ENCODE measurements at places on chromosomes 1 and 21.

DNA sequence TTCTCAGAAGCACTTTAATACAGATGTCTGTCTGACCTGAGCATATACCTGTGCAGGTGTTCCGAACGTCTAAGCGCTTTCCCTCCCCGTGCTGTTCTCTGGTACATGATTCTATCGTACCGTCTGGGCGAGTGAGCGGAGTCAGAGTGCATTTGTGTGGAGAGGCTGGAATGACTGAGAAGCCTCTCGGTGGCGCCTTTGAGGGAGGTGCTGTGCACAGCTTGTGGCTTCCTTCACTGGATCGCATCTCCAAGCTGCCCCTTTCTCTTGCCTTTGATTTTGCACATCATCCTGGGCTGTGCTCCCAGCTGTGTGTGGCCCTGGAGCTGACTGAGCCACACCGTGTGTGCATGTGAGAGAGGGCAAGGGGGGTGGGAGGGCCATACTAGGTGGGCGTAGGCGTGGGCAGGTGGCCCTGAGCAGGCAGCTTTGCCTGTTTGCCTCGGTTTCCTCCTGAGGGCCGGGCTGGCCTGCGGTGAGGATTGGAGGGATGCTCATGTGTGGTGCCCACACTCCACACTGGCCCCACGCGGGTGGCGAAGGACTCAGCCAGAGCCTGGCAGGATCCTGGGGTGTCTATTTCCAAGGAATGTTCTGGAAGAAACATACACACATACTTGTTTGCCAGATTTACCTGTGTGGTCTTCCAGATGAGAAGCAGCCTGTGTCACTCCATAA, 105.3 kb downstream of the ADARB1 start:
- no peak for DNase-seq

DNA sequence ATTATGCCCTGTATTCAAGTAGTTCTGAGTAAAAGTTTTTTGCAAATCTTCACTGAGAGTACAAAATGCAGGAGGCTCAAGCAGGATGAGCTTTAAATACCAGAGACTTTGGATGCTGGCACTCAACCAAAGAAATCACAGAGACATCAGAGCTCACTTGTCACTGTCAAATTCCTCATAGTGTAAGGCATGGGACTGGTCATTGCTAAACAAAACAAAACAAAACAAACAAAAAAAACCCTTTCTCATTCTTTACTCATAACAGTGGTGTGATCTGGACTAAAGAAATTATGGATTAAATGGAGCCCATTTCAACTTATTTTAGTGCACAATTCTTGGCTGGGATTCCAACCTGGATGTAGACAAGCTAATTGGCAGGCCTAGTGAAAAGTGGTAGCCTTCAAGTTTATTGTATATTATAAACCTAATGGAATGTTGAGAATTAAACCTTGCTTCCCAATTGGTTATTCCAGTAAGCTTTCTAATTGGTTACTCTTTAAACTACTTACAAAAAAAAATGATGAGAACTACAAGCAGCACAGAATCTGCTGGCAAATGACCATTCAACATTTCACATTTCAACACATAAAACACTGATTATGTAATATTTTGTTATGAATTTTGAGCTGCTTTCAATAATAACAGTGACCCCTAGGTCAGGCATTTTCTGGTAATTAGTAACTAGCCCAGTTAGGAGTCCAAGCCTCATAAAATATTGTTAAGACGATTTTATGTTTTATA, 30.6 kb upstream of the NEK7 start:
- DNase-seq, result peak; percentile 56

GRCh38 chr1:37755951-37756560, 8.9 kb downstream of the EPHA10 start:
- no peak for DNase-seq

DNA sequence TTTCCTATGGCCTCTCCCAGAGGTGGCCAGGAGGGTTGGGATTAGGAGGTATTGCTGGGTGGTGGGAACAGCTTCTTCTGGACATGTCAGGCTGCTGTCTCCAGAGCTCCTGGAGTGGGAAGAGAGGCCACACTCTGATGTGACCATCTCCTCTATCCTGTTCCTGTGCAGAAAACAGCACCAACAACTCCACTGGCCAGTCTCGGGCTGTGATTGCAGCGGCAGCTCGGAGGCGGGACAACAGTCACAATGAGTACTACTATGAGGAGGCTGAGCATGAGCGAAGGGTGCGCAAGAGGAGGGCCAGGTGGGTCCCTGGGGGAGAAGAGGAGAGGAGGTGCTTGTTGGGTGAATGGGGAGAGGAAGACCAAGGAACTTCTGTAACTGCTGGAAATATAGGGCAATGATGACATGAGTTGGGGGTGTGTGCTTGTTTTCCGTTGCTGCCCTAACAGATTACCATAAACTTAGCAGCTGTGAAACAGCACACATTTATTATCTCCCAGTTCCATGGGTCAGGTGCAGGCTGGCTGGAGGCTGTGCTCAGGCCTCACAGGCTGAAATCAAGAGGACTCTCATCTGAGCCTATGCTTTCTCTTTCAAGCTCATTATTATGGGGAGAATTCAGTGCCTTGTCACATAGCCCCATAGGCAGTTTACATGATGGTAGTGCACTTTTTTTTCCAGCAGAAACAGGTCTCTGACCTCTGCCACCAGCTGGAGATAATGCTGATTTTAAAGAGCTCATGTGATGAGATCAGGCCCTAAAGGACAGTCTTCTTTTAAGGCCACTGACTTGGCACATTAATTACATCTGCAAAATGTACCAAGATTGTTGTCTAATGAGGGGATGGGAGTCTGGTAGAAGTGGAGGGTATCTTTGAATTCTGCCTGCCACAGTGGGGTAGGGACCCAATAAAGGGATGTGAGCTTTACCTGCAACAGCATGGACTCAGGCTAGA, 20.8 kb downstream of the VANGL2 start:
- DNase-seq, result no peak

DNA sequence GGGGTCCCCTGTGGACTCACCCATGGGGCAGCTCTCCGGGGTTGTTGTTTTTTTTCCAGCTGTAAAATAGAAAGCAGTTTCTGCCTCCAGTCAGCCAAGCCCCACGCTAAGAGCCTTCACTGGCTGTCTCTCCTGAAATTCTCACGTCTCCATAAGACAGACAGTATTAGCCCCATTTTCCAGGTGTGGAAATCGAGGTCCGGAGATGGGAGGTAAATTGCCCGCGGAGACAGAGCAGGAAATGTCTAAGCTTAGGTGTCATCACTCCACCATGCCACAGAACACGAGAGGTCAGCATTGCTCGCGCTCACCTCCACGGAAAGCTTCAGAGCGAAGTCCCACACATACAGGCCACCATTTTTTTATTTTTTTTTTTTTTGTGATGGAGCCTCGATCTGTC, 44.6 kb downstream of the TNFRSF8 start:
- DNase-seq, result no peak

GRCh38 chr1:193697115-193697762, 510.8 kb upstream of the B3GALT2 start:
- DNase-seq, result no peak

Data from GM23248 (cell line).